Stimulated activated naive CD4-positive, alpha-beta T cell treated with Interleukin-2 at 50 U/mL for 16 hours (primary cell): ENCODE measurements at places on chromosomes 16 and 17.
A peak's percentile ranks its signal among the peaks of the same experiment; 100 is the strongest.

DNA sequence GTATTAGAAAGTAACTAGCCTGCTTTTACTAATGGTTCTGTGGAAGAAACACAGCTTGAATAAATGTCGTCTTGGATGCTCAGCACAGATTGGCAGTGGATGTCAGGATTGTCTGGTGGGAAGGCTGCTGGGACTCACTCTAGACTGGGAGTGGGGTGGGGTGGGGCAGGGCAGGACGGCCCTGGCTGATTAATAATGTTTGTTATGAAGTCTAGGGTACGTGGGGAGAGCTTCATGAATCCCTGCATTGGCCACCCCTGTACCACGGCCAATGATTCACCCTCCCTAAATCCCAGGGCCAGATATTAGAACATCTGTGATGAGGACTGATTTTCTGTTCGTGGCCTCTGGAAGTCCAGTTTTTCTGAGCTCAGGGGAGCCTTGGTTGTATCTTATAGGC, 421.0 kb downstream of the WWOX start:
- DNase-seq, result no peak

- no peak for DNase-seq
These were observed 39.9 kb downstream of the CENPV start for GRCh38 chr17:16313139-16314090.

- DNase-seq, result peak; percentile 39
These were observed 643 bp downstream of the HSDL1 start for GRCh38 chr16:84144209-84144858.

GRCh38 chr16:84785843-84786581, 33.8 kb upstream of the CRISPLD2 start:
- DNase-seq, result no peak

GRCh38 chr17:752002-752619, at the start of gene GEMIN4:
GEMIN4 (minus strand) TSS chr17:752264; CDS start chr17:752142, 122 bp downstream.
- peak; percentile 96 for DNase-seq

DNA sequence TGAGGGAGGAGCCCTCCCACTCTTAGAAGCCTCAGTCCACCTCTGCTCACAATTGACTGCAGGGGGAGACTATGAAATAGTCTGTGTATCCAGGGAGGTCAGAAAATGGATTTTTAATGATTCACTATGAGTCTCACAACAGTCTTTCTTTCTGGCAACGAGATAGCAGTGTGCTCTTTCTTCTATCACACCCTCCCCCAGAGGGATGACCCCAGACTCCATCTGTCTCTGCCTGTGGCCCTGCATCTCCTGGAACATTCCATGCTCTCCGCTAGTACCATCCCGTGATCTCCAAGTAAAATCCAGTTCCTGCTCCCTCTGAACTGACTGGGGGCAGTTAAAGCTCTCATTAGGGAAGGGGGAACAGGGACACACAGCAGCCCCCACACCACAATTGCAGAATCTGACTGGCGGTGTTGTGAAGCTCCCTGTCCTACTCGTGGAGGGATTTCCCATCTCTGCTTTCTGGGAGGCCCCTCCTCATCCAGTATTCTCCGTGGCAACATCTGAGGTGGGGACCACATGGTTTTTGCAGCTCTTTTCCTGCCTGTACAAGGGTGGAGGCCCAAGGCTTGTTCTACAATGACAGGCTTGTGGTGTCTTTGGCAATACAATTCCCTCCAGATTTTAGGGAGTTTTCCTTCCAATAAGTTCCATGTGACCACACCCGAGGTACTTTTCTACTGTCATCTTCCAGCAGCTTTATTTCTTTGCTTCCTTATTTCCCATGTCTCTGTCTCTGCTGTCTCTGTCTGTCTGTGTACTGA, 19.4 kb downstream of the NATD1 start:
- DNase-seq, result no peak

DNA sequence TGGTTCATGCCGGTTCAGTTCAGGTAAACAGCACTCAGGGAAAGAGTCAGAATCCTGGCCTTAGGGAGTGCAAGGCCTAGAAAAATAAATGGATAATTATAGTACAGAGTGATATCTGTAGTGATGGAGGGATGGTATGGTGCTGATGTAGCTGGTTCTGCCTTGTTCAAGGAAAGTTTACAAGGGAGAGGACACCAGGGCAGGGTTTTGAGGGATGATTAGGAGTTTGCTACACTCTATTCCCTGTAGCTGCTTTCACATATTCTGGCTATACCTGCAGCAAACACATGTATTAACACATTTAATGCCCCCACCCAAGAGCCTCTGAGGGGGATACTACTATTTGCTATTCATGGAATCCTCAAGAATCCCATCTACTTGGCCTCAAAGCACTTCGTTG, 1.7 kb upstream of the NOS2 start:
- no peak for DNase-seq
